Left kidney (tissue), 8 donors: ENCODE measurements at places on chromosomes 2 and 18. TPM values are rescaled to one million over a fixed set of nuclear protein-coding genes. Genes with fewer than 3 reads are reported as not detected.

DNA sequence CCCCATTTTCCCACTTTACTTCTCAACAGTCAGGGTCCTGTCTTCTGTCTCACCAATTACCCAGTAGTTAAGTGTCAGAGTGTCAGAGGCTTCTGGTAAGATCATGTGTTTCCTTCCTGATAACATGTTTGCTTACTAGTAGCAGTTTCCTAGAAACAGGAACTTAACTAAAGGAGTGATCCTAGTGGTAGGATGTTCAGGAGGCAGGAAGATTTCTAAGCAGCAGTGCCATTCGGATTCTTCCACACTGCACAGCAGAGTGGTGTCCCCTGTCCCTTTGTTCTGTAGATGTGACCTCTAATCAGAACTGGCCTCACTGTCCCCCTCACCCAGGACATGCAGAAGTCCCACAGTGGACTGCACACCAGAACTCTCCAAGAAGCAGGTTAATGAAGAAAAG, 221.8 kb upstream of the OSR1 start:
- DNase-seq, result no peak

GRCh38 chr2:38180754-38181153, 104.8 kb upstream of the CYP1B1 start:
- DNase-seq, result no peak

- no peak for DNase-seq
Observed at GRCh38 chr2:201233192-201233811, 27.0 kb upstream of the CASP8 start.

GRCh38 chr2:205133544-205133943, 548.8 kb upstream of the NRP2 start:
- no peak for DNase-seq

GRCh38 chr2:11652553-11652952, 17.4 kb downstream of the NTSR2 start:
- no peak for DNase-seq

DNA sequence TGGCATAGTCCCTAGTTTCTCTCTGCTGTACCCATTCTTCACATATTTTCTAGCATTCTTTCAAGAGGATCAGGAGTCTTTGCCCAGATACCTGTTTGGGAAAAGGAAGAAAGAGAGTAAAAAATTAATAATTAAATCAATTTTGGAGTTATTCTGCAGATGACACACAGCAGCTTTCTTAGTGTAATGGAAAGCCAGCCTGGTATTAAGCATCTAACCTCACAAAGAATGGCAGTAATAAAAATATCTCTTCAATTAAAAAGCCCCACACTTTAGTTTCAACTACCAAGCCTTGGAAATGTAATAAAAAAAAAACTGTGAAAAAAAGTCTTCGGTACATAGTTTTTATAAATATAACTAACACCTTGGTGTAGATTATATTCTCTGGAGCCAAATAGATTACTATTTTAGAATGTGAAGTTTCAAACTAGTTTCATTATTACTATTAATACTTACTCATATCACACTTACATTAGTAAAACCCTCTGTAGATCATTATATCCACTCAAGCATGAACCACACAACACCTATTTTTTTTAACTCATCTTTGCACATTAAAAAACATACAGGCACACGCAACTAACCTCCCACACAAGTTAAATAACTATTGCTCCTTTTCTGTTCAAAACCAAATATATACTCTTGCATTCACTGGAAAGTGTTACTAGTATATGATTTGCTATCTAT, 90.9 kb downstream of the GPD2 start:
- DNase-seq, result no peak

DNA sequence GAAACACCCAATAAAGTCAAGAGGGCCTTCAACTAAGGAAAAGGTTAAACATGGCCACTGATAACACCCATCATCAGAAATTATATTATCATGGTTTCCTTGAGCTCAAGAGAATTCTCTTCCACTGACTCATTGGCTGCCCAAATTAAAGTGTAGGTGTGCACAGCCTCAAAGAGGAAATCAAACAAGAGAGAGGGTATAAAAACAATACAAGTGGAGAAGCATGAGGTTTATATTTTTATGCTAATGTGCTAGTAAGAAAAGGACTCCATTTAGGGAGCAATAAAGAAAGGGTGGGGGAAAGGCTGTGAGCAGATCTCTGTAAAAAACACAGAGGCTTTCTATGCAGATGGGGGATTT, 168.8 kb upstream of the VRK2 start:
- peak; percentile 4 for DNase-seq

DNA sequence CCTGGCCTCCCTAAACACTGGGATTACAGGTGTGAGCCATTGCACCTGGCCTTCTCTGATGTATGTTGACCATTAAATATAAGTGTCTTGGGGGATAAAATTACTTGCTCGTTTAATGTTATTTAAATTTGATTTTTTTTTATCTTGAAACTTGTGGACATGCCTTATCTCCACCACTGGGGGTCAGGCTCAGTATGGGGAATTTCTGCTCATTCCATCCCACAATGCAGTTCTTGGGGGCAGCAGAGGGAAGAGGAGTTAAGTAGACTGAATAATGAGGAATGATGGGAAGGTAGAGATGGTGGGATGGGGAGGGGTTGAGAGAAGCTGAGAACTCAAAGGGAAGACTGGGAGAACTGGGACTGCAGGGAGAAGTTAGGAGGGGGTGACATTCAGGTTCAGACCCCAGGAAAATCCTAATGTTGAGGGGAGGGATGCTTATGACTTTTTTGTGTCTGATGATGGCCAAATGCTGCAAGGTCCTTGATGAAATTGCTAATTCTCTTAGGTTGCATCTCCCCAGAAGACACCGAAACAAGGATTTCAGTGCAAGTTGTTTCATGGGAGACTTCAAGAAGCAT, 174.2 kb downstream of the MIB1 start:
- peak; percentile 42 for DNase-seq

- no peak for DNase-seq
Observed at GRCh38 chr2:3487432-3487831, 31.9 kb downstream of the ADI1 start.

DNA sequence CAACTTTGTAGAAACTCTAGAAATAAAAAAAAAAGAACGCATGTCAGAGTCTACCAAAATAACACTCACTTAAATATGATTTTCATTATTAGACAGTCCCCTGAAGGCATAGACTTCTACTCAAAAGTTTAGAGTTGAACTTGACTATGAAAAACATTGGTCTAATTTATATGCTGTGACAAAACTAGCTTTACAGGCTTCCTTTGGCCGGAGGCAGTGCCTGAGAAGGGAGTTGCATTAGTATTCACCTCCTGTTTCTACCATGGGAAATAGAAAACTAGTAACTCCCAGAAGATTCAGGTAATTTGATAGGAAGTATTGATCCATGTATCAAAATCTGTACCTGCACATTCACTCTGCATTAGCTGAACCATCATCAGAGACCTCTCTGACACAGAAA, 163.4 kb upstream of the NOSTRIN start:
- DNase-seq, result peak; percentile 53

DNA sequence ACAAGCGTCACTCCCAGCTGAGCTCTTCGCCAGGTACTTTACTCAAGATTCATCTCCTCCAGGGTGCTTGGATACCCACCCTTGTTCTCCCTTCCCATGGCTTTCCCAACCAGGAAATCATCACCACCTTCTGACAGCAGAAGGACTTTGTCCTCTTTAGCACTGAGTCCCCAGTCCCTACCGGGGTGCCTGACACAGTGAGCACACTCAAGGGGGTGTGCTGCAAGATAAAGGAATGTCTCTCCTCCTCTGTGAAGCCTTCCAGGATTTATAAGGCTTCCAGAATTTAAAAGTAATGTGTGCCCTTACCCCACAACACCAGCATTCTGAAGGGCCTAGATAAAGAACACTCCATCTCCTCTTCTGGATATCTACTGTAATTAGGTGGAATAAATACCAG, 39.6 kb downstream of the ACVR1 start:
- DNase-seq, result no peak

DNA sequence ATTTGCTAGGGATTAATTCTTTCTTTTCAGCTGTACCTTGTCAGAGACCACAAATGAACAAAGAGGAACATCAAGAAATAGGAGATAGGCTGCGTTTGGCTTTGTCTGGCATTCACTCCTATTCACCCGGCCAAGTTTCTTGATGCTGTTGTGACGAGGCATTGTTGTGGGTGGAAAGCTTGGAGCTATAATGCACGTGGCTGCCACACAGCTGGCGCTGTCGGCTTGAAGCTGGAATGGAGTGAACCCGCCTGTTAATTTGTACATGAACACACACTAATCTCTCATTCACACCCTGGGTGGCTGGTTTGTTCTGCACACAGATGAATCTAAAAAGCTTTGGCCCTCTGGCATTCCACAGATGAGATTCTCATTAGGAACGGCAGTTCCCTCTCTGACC, 274.9 kb upstream of the GYPC start:
- DNase-seq, result no peak

GRCh38 chr2:240954436-240955305, 43.7 kb upstream of the SNED1 start:
- no peak for DNase-seq

DNA sequence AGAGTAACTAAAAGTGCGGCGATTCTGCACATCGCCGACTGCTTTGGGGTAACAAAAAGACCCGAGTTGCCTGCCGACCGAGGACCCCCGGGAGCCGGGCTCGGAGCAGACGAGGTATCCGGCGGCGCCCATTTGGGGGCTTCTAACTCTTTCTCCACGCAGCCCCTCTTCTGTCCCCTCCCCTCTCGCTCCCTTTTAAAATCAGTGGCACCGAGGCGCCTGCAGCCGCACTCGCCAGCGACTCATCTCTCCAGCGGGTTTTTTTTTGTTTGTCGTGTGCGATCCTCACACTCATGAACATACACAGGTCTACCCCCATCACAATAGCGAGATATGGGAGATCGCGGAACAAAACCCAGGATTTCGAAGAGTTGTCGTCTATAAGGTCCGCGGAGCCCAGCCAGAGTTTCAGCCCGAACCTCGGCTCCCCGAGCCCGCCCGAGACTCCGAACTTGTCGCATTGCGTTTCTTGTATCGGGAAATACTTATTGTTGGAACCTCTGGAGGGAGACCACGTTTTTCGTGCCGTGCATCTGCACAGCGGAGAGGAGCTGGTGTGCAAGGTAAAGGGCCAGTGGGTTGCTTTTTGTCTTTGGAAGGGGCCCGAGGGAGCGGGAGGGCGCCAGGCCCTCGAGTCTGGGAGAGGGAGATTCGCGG, 1.4 kb downstream of the TRIB2 start:
- DNase-seq, result peak; percentile 50

DNA sequence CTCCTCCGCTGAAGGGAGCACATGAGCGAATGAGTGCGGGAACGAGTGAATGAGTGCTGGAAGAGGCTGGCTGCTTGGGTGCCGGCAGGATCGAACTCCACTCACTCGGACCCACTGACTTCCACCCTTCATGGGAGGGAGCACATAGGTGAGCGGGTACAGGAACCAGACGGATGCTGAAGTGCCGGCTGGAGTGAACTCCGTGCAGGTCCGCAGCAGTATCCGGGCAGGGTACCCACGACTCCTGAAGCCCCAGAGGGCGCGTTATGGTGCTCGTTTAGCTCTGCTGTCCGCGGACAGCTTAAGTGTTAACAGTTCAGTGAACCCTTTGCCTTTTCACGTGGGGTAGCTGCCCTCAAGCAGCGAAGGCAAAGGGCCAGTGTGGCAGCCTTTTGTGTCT, 23.2 kb downstream of the RPRM start:
- DNase-seq, result no peak

- no peak for DNase-seq
Observed at GRCh38 chr2:240205348-240205747, 64.9 kb upstream of the OTOS start.

DNA sequence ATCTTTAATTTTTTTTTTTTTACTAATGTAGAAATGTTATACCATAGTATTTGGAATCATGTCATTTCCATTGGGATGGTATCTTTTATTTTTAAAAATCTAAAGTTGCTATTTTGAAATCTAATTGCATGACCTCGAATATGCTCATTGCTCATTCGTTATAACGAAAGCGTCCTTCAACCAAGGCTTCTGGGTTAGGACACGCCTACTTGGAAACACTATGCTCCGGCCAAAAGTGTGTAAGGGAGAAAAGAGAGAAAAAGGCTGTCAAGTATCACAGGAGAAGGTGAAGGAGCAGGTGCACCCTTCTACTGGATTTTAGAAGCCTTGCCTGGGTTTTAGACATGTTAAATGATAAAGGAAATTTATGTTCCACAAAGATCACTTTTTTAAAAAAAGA, 465.9 kb upstream of the ID2 start:
- DNase-seq, result no peak

- no peak for DNase-seq
Observed at GRCh38 chr18:36196238-36196995, 9.1 kb downstream of the MOCOS start.

DNA sequence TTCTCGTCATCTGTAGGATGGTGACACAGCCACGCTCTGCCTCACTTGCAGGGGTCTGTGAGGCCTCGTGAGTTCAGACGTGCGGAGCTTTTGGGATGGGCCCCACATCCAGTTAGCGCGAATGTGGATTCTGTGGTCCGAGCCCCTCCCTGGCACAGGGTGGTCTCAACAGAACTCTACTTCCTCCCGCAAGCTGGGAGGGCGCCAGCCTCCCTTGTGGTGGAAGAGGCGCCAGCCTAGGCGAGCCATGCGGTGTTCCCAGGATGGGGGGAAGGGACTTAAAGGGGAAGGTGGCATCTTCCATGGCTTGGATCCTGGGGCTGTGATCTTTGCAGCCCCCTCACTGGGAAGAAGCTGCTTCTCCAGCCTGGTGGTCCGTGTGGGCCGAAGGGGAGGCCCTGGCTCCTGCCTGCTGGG, 1.4 kb downstream of the SNORC start:
- no peak for DNase-seq

GRCh38 chr2:35081001-35081621, 1274.5 kb upstream of the CRIM1 start:
- DNase-seq, result no peak

DNA sequence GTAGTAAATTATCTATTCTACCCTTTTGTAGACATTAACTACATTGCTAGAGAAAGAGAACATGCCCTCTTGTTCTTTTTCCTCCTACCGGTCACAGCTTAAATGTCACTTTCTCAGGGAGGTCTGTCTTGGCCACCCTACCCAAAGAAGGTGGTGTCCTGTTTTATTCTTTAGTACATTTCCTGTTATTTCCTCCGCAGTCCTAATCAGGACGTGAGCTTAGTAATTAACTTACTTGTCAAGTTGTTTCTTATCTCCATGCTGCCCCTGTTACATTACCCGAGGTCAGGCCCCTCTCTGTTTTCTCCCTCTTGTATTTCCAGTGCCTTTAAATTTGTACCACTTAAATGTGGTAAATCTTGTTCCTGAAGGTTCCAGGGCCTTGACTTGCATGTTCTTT, 73.7 kb upstream of the RMDN2 start:
- DNase-seq, result no peak

MATN3 gene
- polyA plus RNA-seq, result 3.7 TPM

SRD5A2 gene
- 0.13 TPM for polyA plus RNA-seq

POMC gene
- 8.4 TPM for polyA plus RNA-seq

LAPTM4A gene
- 421 TPM for polyA plus RNA-seq

GNLY gene
- 0.27 TPM for polyA plus RNA-seq

ANKRD30BL gene
- polyA plus RNA-seq, result 0.85 TPM

SCTR gene
- polyA plus RNA-seq, result 16.1 TPM

KHK gene
- 47.9 TPM for polyA plus RNA-seq
